Left kidney (tissue), 8 donors: ENCODE measurements at places on chromosomes 12 and 14. TPM values are rescaled to one million over a fixed set of nuclear protein-coding genes. Genes with fewer than 3 reads are reported as not detected.

Gene LIN52
- 22.7 TPM for polyA plus RNA-seq

Gene SYNDIG1L
- 0.50 TPM for polyA plus RNA-seq

Gene CLEC1A
- polyA plus RNA-seq, result 4.3 TPM

Gene SUOX
- polyA plus RNA-seq, result 55.5 TPM

Gene P2RX2
- 1.7 TPM for polyA plus RNA-seq

Gene CIROP
- not detected for polyA plus RNA-seq
